ENCODE measurements at places on chromosomes 7 and 10. TPM values are rescaled to one million over a fixed set of nuclear protein-coding genes. Genes with fewer than 3 reads are reported as not detected.

The ZCWPW1 gene
- 1.4 TPM for total RNA-seq

The ASB10 gene
- total RNA-seq, result not detected

The RARRES2 gene
- total RNA-seq, result not detected

The ZNF33B gene
- 6.1 TPM for total RNA-seq

The SLC18A2 gene
- 0.02 TPM for total RNA-seq

The MET gene
- total RNA-seq, result 102 TPM

The IFIT1B gene
- total RNA-seq, result not detected

The CALCR gene
- not detected for total RNA-seq

The SEMA3E gene
- total RNA-seq, result 1.7 TPM

Measured in A549 treated with Hydrocortisone at 1 μM for 4 hours (cell line).